Activated CD4-positive, alpha-beta T cell treated with anti-CD3 and anti-CD28 coated beads, Interleukin-2, amount 50 U/mL, for 4 hours (primary cell): ENCODE measurements at places on chromosomes 12 and 14.

GRCh38 chr12:18264581-18265075, 3.3 kb downstream of the PIK3C2G start:
- DNase-seq, result no peak

GRCh38 chr12:112456029-112456428, 37.3 kb downstream of the PTPN11 start:
- no peak for DNase-seq

DNA sequence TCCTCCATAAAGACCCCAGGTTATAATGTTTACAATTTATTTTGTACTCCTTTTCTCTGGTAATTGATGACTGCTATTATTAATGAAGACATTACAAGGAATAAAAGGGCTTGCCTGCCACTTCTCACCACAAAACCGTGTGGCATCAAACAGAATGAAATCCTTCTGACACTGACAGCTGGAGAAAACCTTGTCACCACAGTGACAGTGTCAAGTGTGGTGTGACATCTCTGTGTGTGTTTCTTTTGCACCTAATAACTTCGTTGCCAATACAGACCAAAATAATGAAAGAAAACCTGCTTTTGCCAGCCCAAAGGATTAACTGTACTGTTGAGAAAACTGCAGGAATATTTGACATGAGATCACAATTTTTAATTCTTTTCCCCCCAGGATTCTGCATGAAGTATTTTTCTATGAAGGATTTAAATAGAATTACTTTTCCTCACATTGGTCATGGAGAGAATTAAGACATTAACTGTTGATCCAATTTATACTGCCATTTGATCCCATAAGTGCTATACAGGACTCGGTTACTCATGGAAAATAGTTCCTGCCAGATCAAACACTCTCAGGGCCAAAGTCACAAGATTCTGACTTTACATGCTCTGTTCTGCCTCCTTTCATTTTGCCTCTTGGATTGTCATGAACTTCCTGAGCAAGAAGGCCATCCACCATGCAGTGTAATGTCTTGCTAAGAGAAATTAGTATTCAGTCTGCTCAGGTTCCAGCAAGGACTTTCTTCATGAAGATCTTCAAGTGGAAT, 60.4 kb upstream of the IFNG-AS1 start:
- DNase-seq, result no peak

DNA sequence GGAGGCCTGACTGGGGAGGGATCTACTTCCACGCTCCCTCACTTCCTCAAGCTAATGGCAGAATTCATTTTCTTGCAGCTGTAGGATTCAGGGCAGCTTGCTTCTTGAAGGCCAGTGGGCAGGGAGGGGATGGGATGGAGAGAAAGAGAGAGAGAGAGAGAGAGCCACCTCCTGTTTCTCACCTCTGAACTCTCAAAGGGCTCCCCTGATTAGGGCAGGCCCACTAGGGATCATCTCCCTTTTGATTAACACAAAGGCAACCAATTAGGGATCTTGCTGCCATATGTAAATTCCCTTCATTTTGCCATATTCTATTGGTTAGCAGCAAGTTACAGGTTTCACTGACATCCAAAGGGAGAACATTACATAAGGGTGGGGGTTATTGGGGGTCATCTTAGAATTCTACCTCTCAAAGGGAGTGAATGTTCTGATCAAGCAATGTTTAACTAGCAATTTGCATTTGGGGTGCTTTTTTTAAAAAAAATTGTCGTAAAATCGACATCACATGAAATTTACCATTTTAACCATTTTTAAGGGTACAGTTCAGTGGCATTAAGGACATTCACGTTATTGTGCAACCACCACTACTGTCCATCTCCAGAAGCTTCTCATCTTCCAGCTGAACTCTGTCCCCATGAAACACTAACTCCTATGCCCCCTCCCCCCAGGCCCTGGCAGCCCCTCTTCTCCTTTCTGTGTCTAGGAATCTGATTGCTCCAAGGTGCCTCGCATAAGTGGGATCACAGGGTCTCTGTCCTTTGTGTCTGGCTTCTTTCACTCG, 47.3 kb upstream of the NCOR2 start:
- DNase-seq, result no peak

GRCh38 chr12:131911851-131912477, 17.1 kb upstream of the PUS1 start:
- DNase-seq, result no peak

- DNase-seq, result no peak
Measured at GRCh38 chr14:72146241-72146640, 214.0 kb downstream of the RGS6 start.

DNA sequence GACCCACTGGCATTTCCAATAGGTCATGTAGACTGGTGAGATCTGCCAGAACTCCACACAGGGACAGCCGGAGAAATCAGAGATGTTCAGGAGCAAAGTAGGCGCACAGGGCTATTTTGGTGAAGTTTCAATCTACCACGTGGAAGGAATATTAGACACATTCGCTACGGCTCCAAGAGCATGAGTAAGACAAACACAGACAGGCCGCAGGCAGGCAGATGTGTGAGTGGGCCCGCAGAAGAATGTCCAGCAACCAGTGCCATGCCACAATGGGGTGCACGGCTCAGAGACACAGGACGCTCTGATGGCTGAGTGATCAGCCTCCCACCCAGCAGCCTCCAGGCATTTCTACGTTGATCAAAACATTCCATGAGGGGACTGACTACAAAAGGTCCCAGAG, 10.4 kb downstream of the SLC15A4 start:
- DNase-seq, result no peak

GRCh38 chr12:25087596-25087995, 107.4 kb downstream of the DNAI7 start:
- no peak for DNase-seq

GRCh38 chr12:129226005-129226404, 372.7 kb downstream of the GLT1D1 start:
- no peak for DNase-seq

DNA sequence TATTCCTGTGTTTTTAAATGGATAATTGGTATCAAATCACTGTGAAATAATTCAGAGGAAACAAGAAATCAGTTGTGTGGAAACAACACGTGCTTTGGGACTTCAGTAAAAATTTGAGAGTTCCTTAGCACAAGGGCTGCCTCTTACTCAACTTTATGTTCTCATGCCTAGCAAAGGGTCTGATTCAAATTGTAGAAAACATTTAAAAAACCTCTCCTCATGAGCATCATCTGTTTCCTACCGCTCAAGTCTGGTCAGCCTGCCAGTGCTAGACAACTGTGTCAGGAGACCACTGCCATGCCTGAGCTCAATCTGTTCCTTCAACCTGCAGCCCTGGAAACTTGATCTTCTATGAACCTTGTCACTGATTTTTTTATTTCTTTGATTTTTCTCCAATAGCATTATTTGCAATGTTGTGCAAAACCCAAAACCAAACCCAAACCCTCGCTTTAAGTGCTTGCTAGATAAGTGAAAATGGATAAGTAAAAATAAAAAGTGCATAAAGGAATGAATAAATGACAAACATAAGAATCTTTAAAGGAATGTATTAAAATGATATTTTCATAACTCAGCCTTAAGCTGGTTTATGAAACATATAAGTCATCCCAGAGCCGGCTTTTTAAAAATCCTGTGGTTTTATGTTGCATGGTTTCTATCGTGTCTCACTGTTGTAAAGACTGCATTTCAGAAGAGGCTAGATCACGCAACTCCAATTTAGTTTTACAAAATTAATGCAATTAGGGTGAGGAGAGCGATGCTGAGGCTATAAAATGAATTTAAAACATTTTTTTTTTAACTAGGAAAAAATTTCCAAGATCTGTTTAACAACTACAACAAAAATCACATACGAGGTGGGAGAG, 361.2 kb upstream of the PDE3A start:
- DNase-seq, result no peak

DNA sequence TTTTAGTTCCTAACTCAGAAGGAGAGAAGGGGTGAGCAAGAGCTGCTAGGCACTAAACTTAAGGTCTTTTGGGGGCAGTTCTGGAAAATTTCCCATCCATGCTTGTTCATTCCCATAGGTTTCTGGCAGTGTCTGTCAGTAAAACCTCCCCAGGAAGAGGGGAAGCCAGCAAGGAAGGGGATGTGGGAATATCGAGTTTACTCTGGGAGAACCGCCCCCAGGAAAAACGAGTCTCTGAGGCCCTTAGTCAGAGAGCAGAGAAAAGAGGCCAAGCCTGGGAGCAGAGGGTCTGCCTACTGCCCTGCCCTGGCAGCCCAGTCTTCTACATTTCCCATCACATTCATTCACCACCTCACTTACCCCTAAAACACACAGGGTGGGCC, 55.9 kb downstream of the TMCC3 start:
- DNase-seq, result no peak

GRCh38 chr14:59310633-59311032, 122.2 kb downstream of the DAAM1 start:
- DNase-seq, result no peak

DNA sequence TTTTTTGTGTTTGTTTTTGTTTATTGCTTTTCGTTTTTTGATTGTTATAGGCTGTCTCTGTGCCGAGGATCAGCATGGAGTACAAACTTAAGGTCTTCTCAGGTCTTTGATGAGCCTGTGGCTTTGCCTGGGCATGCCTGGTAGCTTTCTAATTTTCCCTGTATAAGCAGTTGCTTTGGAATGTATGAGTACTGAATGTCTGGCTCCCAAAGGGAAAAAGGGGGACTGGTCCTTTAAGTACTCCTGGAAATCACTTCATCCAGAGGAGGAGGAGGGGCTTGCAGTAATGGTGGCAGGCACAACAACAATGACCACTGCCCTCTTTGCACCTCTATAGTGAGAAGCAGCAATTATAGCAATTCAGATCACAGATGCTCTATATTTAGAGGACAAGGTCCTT, 67.6 kb upstream of the TTC7B start:
- DNase-seq, result no peak

DNA sequence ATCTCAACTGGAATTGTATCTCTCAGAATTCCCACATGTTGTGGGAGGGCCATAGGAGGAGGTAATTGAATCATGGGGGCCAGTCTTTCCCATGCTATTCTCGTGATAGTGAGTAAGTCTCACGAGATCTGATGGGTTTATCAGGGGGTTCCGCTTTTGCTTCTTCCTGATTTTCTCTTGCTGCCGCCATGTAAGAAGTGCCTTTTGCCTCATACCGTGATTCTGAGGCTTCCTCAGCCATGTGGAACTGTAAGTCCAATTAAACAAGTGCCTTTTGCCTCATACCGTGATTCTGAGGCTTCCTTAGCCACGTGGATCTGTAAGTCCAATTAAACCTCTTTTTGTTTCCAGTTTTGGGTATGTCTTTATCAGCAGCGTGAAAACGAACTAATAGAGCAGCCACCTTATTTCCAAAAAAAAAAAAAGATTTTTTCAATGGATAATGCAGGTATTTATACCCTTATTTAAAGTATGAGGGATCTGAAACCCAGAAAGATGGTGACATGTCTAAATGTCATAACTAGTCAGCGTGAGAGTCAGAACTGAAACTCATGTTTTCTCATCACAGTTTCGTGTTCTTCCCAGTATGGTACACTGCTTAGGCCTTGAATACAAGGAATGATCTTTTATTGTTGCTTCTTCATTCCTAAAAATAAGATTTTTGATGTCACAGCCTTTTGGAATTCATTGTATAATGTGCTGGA, 89.6 kb downstream of the ERC1 start:
- no peak for DNase-seq

GRCh38 chr12:50686976-50687375, 76.9 kb upstream of the ATF1 start:
- no peak for DNase-seq

GRCh38 chr12:62707939-62708338, 227.0 kb downstream of the PPM1H start:
- DNase-seq, result no peak

DNA sequence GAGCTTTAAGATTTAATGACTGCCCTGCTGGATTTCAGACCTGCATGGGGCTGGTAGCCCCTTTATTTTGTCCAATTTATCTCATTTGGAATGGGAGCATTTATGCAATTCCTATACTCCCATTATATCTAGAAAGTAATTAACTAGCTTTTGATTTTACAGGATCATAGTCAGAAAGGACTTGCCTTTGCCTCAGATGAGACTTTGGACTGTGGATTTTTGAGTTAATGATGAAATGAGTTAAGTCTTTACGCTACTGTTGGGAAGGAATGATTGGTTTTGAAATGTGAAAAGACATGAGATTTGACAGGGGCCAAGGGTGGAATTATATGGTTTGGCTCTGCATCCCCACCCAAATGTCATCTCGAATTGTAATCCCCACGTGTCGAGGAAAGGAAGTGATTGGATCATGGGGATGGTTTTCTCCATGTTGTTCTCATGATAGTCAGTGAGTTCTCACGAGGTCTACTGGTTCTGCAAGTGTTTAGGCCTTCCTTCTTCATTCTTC, 213.1 kb upstream of the DCN start:
- no peak for DNase-seq

GRCh38 chr12:57549909-57550640, at the start of gene KIF5A:
TSS of gene KIF5A (plus strand) at chr12:57550044. CDS start at chr12:57550272, 228 bp downstream.
- peak; percentile 31 for DNase-seq

GRCh38 chr14:77026166-77026929, 2.2 kb downstream of the IRF2BPL start:
- no peak for DNase-seq

- no peak for DNase-seq
Measured at GRCh38 chr14:55074662-55075061, 23.2 kb downstream of the MAPK1IP1L start.
